ENCODE measurements at places on chromosomes 11 and 22.

DNA sequence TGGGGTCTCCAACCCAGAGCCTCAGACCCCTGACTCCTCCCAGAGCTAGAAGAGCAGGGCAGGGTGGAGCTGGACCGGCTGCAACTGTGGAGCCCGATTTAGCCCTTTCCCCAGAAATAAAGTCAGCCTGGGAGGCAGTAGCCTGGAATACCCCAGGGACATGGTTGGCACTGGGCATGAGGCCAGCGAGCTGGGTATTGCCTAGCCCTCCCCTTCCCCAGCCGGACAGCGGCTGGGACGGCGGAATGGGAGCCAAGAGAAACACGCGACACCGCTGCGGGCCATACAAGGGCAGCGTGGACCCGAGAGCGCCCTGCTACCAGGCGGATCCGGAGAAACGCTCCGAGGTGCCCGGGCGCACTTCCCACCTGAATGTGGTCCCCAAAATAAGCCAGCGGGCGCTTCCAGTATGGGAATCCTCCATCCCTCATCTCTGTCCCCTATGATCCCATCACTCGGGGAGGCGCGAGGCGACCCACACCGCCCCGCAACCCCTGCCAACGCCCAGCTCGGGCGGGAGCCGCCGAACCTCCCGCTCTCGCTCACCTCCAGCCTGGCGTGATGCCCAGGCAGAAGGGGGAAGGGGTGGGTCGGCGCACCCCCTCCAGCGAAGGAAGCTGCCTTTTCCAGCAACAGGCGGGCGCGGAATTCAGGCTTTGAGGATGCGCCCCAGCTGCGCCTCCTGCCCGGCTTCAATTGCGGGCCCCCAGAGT, 758 bp downstream of the MCAM start:
- no peak for DNase-seq

- DNase-seq = no peak
Observed at GRCh38 chr11:8357891-8358566, 94.4 kb upstream of the LMO1 start.

DNA sequence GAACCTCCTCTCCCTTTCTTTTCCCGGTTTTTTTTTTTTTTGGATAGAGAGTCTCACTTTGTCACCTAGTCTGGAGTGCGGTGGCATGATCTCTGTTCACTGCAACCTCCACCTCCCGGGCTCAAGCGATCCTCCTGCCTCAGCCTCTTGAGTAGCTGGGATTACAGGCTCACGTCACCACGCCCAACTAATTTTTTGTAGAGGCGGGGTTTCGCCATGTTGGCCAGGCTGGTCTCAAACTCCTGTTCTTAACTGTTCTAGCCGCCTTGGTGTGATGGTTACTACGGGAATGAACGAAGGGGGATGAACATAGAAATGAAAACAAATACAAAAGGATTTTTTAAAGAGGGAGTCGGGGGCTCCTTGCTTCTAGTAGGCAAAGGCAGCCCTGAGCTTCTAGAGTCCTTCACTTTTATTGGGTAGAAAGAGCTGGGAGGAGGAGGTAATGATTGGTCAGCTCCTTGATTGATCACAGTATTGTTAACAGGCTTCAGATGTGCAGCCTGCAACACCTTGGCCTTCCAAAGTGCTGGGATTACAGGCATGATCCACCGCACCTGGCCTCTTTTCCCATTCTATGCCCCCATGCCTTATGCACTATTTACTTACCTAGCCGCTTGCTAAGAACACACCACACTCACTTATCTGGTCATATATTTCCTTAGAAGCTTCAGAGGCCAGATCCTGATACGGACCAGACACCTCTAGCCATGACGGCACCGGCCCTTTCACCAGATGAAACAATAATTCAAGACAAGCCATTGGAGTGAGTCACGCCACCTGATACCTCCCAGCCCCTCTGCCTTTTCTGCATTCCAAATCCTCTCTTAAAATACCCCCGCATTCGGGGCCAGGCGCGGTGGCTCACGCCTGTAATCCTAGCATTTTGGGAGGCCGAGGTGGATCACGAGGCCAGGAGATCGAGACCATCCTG, 20.7 kb downstream of the SUSD2 start:
- DNase-seq = no peak

DNA sequence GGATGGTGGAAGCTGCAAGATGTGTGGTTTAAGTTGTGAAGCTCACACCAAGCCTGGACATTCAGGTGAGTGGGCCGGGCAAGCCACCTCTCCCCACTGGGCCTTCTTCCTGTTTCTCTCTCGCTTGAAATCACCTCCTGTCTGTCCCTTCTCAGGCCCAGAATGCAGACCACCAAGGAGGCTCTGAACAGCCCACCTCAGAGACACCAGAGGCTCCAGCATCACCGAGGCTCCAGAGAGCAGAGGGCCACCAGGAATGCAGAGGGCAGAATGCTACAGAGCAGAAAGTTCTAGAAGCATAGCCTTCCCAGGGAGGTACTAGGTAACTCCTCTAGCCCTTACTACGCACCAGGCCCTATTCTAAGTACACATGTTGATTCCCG, 14.8 kb upstream of the IL2RB start:
- DNase-seq = no peak

- no peak for DNase-seq
Observed at GRCh38 chr11:120527111-120527761, 15.7 kb downstream of the GRIK4 start.

GRCh38 chr22:33823552-33823951, 96.7 kb downstream of the LARGE1 start:
- no peak for DNase-seq

- DNase-seq = no peak
Observed at GRCh38 chr11:122304973-122305372, 189.0 kb upstream of the BLID start.

GRCh38 chr11:132095230-132096131, 725.1 kb downstream of the NTM start:
- DNase-seq = no peak

- no peak for DNase-seq
Observed at GRCh38 chr11:41245184-41245583, 214.3 kb downstream of the LRRC4C start.

- DNase-seq = no peak
Observed at GRCh38 chr22:36884349-36885158, 23.7 kb downstream of the NCF4 start.

- no peak for DNase-seq
Observed at GRCh38 chr22:39872548-39872947, 21.0 kb downstream of the ENTHD1 start.

DNA sequence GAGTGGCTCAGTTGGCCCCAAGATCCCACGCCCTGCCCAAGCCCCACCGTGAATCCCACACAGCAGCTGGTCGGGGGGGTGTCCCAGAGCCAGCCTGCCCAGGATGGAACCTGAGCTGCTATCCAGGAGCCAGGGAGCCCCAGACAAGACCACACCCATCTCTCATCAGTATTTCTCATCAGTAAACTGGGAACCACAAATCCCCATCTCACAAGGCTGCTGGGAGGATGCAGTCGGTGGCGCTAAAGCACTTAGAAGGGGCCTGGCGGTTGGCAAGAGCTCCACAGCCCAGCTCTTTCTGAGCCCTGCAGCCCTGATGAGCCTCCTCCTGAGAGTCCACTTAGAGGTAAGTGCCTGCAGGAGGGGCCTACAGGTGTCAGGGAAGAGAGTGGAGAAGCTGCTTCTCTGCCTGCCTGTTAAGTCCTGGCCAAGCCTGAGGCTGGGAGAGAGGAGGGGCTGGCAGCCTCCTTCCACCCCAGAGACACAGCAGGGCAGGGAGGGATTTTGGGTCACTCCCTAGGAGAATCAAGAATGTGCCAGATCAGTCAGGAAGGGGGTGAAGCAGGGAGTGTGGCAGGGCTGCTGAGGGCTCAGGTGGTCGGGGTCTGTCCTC, 6.1 kb downstream of the FADS3 start:
- no peak for DNase-seq

DNA sequence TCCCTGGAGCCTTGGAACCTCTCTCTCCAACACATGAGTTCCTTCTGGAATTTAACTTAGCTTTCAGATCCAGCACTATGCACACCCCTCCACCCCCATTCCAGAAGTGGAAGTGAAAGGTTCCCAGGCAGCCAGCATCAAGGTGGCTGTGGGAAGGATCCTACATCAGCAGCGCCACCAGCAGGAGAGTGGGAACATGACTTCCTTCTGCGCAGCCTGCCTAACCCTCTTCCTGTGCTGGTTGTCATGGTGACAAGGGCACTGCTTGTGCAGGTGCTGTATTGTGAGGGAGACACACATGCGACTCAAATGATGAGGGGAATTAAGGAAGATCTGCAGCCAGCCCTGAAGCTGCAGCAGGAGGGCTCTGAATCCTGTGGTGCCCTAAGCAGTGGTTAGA, 904.5 kb upstream of the API5 start:
- no peak for DNase-seq

DNA sequence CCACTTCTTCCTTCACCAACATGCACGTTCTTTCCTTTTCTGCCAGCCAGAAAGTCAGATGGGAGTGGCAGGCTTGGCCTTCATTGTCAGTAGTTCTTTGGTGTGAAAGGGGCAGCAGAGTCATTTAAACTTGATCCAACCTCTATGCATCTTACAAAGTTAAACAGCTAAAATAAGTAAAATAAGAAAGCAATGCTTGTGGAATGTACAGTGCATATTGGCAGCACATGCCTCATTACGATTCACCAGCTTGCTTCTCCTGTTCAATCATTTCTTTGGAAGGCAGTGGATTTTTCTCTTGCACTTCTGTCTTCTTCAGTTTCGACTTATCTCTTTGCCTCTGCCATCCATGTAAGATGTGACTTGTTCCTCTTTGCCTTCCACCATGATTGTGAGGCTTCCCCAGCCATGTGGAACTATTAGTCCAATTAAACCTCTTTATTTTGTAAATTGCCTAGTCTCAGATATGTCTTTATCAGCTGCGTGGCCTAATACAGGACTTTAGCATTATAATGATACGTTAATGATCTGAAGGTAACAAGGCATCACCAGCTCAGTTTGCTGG, 14.8 kb downstream of the LGALS12 start:
- DNase-seq = no peak

DNA sequence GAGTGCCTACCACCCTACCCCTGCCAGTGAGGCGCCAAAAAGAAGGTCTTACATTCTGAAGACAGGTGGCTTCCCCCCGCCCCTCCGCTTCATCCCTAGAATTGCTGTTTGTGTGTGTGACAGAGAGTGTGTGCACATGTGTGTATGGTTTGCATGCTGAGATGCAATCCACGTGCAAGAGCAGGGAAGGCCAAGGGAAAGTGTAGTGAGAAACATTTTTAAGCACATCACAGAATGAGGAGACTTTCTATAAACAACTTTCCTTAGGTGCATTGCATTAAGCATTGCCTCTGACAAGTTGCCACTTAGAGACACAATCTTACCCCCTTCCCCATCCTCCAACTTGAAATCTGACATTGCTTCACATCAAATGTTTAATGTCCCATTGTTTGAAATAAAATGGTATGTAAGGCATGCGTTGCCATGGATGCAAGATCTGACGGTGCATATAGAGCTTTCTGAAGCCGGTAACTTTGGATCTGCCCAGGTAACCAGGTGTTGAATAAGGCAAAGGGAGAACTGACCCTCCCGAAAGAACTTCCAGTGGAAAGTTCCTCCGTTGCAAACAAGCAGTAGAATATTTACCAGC, 21.4 kb downstream of the FJX1 start:
- no peak for DNase-seq

- no peak for DNase-seq
Observed at GRCh38 chr11:95486979-95487378, 256.0 kb upstream of the SESN3 start.

GRCh38 chr11:132357811-132358572, 987.6 kb downstream of the NTM start:
- DNase-seq = no peak

DNA sequence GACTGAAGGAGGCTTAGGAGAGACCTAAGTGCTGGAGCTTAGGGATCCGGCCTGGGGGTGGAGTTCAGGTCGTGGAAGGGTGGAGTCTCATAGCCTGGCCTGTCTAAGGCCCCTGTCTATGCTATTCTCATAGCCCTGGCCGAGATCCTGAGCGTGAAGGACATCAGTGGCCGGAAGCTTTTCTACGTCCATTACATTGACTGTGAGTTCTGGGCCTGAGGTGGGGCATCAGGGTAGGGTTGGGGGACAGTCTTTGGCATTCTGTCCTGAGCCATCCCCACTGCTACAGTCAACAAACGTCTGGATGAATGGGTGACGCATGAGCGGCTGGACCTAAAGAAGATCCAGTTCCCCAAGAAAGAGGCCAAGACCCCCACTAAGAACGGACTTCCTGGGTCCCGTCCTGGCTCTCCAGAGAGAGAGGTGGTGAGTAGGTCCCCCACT, 603 bp downstream of the KAT5 start:
- no peak for DNase-seq

GRCh38 chr22:17318817-17319216, 50.4 kb upstream of the CECR2 start:
- DNase-seq = no peak

- DNase-seq = no peak
Observed at GRCh38 chr22:17167486-17167885, 8.4 kb upstream of the HDHD5 start.

DNA sequence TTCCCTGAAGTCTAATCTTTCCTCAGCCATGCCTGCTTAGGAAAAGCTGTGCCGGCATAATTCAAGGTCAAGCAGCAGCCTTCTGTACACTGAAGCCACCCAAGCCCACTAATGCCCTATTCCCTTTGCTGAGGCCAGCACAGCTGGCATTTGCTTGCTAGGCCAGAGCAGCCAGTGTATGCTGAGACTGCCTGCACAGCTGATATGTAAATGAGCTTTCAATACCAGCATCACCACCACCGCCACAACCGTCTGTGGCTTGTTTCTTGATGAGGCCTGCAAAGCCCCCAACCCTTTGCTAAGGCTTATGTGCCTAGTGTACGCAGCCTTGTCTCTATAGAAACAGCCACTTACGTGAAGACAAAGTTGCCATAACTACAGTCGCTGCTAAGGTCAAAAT, 56.3 kb upstream of the TNRC6B start:
- no peak for DNase-seq

- DNase-seq = no peak
Observed at GRCh38 chr22:44130076-44130711, 50.5 kb upstream of the PARVG start.

- no peak for DNase-seq
Observed at GRCh38 chr11:9066433-9066925, 24.9 kb downstream of the SCUBE2 start.

DNA sequence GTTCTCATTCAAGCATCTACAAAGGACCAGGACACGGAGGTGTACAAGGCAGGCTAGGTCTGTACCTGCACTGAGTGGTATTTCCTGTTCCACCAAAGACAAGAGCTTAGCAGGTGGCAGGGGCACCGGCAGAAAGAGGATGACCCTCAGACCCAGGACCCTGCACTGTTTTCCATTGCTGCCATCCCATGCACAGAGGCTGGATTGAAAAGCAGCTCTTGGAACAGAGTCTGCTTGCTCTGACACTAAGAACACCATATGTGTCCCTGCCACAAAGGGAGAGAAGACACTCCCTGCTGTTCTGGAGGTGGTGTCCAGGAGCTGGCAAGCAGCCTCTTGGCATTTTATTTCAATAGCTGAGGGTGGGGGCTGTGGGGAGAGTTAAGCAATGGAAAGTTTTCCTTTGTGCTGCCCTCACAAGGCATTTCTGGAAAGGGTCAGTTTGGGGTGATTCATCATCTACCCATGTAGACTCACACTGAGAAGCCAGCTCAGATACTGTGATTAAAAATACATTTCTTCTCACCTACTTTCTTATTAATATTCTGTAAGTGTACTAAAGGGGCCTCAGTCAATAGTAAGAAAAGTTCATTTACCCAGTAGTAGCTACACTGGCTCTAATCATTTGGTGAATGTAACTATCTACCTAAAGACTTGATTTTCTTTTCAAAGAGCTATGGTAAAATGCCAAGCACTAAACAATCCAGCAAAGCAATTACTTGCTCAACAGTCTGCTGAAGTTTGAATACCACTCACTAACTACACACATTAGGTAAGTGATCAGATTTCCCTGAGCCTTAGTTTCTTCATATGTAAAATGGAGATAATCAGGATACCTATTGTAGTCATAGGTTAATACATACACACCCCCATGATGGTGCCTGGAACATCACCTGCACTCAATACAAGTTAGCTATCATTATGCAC, 55.2 kb downstream of the SLC1A2 start:
- DNase-seq = no peak

Measured in D341Med (cell line).